ENCODE measurements at places on chromosomes 2 and 18.
A peak's percentile ranks its signal among the peaks of the same experiment; 100 is the strongest.

DNA sequence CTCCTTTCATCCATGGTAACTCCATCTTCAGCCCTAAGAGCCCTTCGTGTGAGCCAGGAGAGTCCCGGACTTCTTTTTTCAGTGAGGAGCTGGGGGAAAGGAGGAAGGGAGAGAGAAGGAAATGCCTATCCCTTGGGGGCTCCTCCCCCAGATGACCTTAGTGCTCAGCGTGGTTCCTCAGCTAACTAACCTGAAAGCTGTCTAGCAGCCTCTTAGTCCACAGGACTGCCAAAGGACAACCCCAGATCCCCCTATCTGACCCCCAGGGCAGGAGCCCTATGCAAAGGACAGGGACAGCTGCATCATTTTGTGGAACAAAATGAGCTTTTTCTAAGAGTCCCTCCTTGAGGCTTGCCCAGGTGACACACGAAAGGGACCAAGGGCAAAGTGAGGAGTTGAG, 7.9 kb downstream of the SPR start:
- no peak for DNase-seq

GRCh38 chr2:135745545-135745944, 3.9 kb downstream of the UBXN4 start:
- no peak for DNase-seq

DNA sequence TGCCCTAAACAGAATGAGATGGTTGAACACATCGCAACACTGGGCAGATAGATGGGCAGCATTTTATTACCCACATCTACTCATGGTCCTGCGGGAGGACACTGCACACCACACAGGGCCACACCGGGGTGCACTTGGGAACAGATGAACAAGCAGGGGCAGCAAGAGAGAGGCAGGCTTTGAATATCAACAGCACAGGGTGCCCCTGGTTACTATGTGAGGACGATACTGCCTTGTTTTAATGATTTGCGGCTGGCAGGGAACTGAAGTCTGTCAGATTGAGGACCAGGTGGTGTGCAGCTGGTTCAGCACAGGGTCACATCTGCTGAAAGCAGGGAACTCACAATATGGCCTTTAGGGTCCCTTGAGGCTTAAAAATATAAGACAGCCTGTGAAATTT, 195.7 kb downstream of the PIEZO2 start:
- DNase-seq, result no peak

DNA sequence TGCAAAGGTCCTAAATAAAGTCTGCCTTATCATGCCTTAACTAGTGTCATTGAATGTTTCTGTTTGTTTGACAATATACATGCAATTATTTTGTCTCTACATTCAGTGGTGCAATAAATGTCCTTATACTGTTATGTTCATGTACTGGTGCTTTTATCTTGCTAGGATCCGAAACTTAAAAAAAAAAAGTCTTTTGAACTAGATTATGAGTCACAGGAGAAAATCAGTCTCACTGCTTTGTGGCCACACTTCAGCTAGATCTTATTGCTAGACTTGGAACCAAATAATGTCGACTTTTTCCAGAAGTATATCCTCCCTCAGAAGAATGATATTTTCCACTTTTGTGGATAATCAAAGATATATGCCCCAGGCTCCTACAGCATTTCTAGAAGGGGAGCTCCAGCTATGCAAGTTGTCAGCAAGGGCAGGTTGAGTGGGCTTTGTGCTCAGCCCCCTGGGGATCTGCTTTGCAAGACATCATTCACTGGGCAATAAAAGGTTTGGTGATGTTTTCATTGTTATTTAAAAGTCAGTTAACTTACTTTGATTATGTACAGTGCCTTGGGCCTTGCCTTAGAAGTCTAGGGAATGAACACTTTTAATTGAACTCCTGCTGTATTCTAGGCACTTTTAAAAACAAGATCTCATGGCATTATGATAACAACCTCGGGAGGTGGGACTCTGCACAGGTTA, 157.1 kb upstream of the LRRTM1 start:
- DNase-seq, result no peak

DNA sequence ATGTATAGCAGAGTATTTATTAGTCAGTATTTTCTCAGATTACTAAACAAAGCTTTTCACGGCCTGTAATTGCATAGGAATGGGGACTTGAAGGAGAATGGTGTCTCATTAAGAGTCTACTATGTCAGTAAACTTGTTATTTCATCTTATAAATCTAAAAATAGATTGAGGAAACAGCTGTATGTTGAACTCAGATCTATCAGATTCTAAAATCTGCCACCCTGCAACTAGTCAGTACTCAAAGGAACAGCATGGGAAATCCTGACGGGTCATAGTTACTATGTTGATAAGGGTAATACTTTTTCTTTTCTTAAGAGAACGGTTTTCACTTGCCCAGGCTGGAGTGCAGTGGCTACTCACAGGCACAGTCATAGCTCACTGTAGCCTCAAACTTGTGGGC, 70.2 kb upstream of the EMILIN2 start:
- DNase-seq, result no peak

DNA sequence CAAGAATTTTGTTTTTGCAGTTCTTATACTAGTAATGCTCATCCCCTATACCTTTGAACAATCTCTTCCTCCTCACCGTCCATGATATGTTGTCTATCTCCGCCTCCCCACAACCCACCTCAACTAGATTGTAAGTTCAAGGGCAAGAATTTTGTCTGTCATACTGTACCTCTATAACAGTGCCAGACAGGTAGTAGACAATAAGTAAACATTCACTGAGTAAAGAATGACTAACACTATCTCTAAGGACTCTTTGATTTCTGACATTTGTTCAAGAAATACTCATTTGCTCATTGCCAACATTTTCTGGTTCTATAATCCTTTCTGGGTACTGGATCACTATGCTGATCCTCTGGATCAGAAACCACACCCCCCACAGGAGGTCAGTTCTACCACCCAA, 82.4 kb downstream of the EXOC6B start:
- DNase-seq, result no peak

DNA sequence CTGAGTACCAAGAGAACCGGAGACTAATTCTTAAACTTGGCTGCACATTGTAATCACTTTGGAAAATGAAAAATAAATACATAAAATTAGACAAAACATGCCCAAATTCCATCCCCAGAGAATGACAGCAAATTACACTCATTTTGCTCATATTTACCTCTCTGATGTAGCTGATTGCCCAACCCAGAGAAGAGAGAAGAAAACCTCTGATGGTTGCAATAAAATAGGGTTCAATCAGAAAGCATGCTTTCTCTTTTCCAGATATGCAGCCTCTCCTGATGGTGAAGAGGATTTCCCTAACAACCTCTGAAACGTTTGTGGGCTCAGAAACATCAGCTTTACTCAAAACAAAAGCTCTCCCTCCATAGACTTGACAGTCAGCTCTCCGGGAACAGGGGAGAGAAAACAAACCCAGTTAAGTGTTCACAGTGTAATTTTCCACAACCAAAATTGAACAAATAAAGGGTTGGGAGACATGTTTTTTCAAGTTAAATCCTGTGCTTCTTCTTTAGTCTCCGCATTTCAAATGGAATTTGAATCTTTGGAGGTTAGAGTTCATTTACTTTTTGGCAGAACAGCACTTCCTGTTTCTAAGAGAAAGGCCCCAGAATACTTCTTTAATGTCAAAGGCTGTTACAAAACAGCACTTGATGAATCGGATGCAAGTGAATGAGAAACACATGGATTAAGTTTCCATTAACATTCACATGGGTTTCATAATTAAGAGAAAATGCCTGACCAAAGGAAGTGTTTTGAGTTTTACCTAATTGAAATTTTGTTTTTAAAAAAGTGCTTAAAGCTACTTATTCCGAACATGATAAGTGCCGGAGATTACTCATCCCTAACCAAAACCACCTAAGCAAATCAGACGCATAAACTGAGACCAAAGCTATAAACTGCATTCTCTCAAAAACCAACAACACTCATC, 570.1 kb upstream of the SYT4 start:
- no peak for DNase-seq

GRCh38 chr2:24592441-24593100, 101.5 kb downstream of the NCOA1 start:
- no peak for DNase-seq

- no peak for DNase-seq
Observed at GRCh38 chr2:124689348-124689747, 664.3 kb downstream of the CNTNAP5 start.

GRCh38 chr18:32389858-32390257, 80.8 kb downstream of the GAREM1 start:
- no peak for DNase-seq

DNA sequence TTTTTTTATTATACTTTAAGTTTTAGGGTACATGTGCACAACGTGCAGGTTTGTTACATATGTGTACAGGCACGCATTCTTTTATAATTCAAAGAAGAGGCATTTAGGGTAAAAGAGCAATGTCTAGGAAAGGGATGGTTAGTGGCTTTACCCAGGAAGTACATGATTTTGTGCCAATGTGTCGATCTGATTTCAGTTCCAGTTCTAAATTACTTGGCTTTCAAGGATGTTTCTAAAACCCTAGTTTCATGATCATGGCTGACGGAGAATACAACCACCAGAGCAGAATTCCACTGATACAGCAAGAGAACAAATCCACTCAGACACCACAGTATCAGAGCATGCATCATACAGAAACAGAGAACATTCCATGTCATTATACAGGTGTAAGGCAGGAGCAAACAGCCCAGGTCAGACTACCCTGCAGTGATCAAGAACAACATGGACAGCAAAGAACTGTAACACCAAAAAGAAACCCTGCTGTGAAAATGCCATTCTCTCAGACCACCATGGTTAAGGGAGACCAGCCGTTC, 116.7 kb upstream of the STK17B start:
- peak; percentile 51 for DNase-seq

- DNase-seq, result no peak
Observed at GRCh38 chr2:25104736-25105135, 62.9 kb downstream of the EFR3B start.

DNA sequence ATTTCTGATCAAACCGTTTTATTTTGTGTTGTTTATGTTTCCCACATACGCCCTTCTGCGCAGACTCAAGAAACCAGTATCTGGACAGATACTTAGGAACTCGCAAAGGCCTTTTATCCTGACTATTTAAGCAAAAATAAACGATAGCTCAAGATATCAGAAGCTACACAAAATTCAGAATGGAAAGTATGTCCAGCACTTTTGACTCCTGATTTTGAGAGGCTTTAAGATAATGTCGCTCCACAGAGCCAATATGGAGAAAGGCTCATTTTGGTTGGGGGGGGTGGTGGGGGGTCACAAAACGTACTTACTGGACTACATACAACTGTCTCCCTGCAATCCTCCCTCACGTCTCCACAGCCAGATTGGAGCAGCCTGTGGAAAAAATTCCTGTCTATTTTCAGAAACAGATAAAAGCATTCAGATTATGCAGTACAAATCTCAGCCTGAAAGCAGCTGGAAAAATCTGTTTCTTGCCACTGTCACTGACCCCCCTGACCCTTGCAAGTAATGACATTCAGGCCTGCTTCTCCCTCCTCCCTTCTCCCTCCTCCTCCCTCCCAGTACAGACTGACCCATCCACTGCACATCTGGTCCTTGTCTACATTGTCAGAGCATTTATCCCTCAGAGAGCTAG, 34.9 kb upstream of the LCLAT1 start:
- no peak for DNase-seq

DNA sequence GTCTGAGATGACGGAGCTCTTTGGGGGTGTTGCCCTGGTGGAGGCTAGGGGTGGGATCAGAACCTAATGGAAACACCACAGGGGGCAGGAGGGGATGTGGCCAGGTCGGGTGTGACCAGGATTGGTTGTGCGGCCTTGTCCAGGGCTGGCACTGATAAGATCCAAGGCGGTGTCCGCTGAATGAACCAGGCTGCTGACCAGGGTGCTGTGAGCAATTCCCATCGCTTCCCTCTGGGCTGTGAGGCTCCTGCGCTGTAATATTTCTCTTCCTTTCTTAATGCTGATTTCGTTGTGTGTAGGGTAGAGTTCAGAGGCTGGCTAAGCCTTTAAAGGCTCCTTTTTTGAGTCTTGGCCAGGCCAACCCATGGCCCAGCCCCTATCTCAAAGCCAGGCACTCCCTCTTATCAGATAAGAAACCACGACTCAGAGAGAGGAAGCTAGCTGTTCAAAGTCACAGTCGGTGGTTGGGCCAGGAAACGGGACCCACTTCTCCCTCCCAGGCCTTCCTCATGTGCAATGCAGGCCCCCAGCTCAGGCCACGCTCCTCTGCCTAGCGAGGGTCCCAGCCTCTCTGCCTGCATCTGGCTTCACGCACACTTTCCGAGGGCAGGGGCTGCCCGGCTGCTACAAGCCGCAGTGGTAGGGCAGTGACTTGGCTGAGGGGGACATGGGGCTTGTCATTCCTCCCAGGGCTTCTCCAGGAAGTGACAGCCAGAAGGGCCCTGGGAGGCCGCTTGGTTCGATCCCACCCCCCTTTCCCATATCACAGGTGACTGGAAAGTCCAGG, 26.0 kb upstream of the FOSL2 start:
- peak; percentile 67 for DNase-seq

DNA sequence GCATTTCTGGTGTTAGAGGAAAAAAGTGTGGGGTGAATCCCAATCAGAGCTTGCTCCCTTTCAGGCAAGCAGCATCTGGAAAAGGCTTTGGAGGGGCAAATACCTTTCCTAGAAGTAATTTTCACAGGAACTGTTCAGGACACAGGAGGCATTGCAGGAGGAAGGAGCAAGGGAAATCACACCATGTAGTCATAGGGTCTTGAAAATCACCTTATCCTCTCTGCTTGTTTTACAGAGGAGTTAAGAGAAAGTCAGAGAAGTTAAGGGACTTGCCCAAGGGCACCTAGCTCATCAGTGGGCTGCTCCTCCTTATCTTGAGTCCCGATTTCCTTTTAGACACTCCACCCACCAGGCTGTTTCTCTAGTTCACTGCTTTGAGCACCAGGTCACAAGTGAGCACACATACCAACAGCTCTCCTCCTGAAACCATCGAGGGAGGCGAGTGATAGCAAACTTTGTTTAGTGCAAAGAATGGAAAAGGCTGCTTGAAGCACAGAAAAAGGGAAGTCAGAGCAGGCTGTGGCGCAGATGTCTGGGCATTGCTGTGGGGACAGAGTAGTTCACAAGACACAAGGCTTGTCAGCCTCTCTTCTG, 89.2 kb upstream of the CXCR4 start:
- DNase-seq, result no peak

GRCh38 chr2:56654936-56655335, 471.1 kb downstream of the CCDC85A start:
- no peak for DNase-seq

DNA sequence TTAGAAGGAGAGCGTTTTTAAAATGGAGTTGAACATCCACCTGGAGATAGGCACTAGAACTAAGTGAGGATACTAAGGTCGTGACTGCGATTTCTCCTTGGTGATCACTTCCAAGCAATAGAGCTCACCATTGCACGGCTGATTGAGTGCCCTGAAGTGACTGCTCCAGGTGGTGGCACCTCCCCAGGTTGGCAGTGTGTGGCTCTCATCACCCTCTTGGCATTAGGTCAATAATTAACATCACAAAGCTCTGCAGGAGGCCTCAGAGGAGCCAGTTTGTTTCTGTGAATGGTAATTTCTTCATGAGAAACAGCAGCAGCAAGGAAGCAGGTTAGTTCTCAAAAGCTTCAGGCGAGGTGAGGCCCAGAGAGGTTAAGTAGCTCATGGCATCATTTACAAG, 259.6 kb downstream of the CLIP4 start:
- DNase-seq, result no peak

GRCh38 chr2:42871372-42871771, 79.0 kb upstream of the HAAO start:
- DNase-seq, result no peak

GRCh38 chr2:82239176-82239575, 1934.6 kb upstream of the LRRTM1 start:
- no peak for DNase-seq

Measured in stimulated activated effector memory CD8-positive, alpha-beta T cell treated with anti-CD3 and anti-CD28 coated beads, Interleukin-12 subunit alpha, Interleukin-12 subunit beta, amount 100 ng/mL, for 72 hours (primary cell).